ENCODE measurements at places on chromosomes 3 and 15.

DNA sequence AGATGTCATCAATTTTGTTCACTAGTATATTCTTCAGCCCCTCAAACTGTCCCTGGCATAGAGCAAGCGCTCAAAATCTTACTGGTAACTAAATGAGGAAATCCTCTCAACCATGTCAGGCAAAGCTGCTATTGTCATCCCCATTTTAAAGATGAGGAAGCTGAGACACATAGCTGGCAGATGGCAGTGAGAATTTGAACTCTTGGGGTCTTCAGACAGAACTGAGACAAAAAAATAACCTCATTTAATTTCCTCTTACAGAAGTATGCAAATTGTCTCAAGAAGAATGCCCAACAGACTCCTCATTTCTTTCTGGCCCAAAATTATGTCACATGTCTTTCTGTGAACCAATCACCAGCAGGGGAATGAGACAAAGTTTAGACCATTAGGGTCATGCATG, 40.2 kb upstream of the LYZL4 start:
- no peak for DNase-seq

GRCh38 chr3:175356899-175357324, 497.8 kb downstream of the NAALADL2 start:
- DNase-seq, result no peak

GRCh38 chr3:139934613-139935015, 371 bp upstream of the CLSTN2 start:
- DNase-seq, result no peak

GRCh38 chr3:1943395-1944118, 155.1 kb upstream of the CNTN4 start:
- DNase-seq, result no peak

GRCh38 chr15:82047453-82048400, 1.9 kb upstream of the MEX3B start:
- DNase-seq, result peak; percentile 37

DNA sequence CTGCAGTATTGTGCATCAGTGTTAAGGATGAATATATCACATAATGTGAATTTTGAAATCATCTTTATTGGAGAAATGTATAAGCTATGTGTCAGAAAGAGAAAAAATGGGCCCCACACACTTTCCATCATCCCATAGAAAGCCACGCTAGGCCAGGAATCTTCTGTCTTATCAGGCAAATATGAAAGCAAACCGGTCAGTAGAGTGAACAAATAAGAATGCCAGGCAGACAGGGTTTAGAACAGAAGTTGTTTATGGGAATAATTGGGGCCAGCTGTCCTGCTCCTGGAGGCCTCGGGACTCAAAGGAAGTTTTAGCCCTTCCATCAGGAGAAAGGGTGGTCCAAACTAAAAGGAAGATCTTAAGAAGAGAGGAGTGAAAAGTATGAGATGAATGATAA, 39.5 kb downstream of the ZNF280D start:
- DNase-seq, result no peak

GRCh38 chr3:98563661-98564281, 29.6 kb downstream of the CPOX start:
- peak; percentile 90 for DNase-seq

GRCh38 chr3:1532935-1533606, 440.2 kb downstream of the CNTN6 start:
- no peak for DNase-seq

- DNase-seq, result no peak
Observed at GRCh38 chr15:40538976-40539375, 25.9 kb downstream of the CCDC32 start.

DNA sequence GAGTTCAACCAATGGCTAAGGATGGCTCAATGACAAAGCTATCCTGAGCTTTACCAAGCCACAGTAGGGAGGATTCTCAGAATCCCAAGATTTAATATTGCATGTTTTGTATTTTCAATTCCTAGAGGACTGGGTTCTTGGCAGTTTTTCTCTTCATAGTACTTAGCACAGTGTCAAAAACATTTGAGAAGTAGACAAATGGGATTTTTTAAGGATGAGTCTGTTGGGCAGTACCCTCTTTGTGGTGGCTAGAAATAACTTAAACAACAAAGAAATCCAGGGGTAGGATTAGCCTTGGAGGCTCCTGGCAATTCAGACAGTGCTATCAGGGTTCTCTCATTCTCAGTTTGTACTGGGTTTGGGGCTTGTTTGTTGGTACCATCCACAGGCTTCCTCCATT, 212.8 kb upstream of the RORA start:
- DNase-seq, result no peak

DNA sequence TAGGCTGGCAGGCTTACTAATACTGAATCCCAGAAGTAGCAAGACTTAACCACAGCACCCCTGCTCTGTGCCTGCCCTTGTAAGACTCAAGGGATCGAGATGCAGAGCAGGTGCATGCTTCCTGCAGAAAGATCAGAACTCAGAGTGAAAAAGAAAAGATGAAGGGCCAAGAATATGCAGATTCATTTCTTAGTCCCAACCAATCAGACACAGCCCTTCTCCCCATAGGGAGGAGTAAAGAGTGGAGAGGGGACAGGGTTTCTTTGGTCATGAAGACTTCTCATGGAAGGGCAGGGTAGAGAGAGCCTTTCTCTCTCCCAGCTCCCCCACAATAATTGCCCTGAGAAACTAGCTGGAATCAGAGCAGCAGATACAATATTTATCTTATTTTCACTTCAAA, 105.6 kb upstream of the MB21D2 start:
- no peak for DNase-seq

DNA sequence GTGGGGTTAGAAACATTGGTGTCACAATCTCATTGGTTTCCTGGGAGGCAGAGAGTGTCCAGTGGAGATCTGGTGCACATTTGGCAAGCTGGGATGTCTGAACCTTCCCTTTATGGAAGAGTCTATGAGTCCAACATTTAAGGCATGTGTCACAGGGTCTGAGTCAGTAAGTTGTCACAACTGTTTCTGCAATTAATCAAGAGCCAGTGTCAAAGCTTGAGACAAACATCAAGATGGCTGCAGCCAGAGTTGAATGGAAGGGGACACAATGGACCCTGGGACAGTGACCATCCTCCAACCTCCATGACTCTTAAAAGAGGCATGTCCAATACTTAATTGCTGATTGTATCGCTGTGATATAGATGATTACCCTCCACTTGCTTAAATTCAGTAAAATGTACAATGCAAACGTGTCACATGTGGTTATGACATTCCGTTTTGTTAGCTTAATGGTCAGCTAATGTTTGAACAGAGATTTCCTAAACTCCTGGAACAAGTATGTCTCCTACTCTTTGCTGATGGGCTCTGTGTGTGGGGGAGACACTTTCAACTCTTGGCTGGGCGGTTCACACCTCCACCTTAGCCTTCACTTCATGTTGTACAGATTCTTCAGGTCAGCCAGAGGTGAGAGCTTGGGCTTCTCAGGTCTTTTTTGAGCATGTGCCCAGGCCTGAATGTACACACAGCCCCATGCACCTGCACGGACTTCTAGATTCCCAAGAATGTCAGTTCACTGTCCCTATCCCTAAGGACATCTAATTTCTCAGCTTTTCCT, 79.9 kb upstream of the PRR23E start:
- no peak for DNase-seq

- DNase-seq, result no peak
Observed at GRCh38 chr3:126321490-126321889, 35.7 kb downstream of the KLF15 start.

GRCh38 chr15:92468991-92469390, 75.3 kb downstream of the ST8SIA2 start:
- no peak for DNase-seq

DNA sequence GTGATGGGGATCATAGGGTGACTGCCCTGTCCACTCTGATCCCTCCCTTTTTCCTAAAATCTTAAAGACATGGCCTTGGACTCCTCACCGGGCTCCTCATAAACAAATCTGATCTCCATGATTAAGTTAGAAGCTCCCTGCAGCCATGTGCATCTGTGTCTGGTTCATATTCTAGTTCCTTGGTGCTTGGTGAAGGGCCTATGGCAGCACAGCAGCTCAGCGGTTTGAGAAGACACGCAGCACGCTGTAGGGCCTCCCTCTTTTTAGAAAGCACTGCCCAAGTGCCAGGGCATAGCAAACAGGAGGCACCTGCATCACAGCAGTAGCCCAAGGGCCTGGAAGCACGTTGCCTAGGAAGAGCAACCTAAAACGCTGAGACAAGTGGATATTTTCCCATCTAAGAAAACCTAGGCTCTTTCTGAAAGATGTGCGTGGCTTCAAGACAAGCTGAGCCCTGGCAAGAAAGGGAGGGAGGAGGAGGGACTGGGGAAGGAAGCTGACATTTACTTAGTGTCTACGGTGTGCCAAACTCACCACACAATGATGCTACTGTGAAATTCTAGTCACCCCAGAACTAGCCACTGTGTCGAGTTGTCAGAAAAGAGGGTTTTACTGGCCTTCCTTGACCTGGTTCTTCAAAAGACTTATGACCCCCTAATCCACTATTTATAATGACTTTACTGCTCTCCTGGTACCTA, 14.9 kb upstream of the ULK3 start:
- no peak for DNase-seq

DNA sequence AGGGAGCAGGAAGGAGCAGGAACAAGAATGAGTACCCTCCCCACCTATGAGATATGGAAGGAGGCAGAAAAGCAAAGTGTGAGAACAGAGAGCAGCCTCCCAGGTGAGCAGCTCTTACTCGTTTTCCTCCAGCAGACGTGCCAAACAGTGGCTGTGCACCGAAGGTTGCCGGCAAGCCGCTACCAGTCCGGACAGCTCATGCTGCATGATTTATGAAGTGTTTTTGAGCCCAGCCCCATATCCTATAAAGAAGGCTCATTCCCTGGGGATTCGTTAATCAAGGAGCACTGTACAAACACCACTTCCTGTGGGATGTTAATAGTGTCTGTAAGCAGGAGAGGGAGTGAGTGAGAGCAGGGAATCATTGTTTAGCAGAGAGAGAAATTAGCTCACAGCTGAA, 118.3 kb upstream of the FOXB1 start:
- no peak for DNase-seq

DNA sequence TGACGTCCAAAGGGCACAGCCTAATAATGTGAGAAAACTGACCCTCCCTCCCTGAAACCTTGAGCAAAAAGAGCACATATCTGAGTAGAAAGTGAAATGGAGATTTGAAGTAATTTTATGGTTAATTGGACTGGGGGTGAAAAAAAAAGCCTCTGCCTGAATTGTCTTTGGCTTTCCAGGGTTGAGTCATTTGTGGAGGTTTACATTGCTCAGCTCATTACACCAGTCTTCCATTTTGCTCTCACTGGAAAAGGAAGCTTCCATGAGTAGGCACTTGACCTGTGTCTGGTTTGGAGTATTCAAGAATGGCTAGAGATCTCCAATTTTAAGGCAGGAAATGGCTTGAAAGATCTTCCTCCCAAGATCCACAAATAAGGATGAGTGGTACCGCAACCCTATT, 273.9 kb downstream of the PDCD6IP start:
- no peak for DNase-seq

DNA sequence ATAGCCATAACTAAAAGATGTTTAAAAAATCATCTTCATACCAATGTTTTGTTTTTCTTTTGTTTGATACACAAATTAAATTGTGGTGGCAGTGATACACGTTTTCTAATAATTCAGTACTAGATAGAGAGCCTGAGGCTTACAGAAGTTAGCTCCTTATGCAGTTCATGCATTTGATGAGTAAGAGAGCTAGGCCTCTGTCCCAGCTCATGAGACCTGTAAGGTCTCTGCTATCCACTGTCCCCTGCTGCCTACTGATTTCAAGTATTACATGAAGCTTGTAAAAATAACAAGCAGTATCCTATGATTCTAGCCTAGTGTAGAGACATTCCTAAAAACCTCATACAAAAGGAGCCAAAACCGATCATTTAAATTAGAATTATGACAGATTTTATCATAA, 144.5 kb downstream of the MBNL1 start:
- no peak for DNase-seq

- no peak for DNase-seq
Observed at GRCh38 chr15:44971036-44971435, 14.5 kb downstream of the TERB2 start.

DNA sequence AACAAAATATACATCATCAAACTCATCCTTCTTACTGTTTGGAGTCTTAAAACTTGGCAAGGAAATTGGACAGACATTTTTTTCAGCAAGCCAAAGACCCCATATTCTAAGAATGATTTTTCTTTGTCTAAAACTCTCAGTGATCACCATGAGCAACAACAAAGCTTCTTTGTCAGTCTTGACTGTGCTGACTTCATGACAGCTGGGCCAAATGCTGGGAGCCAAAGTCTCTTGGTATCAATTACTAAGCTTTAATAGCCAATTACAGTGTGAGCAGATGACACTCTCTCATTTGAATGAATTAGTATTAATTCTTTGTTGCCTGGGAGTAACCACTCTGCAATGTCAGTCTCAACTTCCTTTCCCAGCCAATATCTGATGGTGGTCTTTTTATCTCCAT, 48.1 kb upstream of the GK5 start:
- DNase-seq, result no peak

DNA sequence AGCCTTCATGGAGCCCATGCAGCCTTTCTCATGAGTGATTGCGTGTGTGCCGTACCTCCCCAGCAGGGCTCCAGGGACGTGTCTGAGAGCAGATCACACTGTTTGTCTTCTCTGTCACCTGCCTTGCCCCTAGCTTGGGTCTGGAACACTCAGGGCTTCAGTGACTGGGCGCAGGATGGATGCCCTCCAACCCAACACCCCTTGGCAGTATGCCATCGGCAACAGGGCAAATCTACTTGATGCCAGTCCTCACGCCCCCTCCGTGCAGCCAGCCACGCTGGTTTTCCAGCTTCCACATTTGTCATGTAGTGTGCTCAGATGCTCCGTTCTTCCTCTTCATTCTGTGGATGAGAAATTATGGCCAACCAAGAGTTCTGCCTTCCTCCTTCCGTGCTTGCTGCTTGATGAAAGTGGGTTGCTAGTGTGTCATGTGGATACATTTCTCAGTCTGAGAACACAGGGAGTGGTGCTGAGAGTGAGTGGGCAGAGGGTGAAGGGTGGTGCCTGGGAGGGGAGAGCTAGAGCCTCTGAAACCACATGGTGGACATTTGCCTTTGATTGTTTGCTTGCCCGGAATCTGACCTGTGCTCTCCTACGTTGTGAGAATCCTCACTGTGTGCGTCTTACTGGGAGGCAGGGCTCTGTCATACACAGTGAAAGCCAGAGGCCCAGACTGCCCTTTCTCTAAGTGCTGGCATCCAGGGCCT, 97.2 kb downstream of the FAM43A start:
- DNase-seq, result no peak

GRCh38 chr3:167882057-167882667, 146.6 kb downstream of the SERPINI1 start:
- DNase-seq, result no peak
